Left renal pelvis (tissue), 4 donors: ENCODE measurements at places on chromosomes 7 and 10. TPM values are rescaled to one million over a fixed set of nuclear protein-coding genes. Genes with fewer than 3 reads are reported as not detected.

DNA sequence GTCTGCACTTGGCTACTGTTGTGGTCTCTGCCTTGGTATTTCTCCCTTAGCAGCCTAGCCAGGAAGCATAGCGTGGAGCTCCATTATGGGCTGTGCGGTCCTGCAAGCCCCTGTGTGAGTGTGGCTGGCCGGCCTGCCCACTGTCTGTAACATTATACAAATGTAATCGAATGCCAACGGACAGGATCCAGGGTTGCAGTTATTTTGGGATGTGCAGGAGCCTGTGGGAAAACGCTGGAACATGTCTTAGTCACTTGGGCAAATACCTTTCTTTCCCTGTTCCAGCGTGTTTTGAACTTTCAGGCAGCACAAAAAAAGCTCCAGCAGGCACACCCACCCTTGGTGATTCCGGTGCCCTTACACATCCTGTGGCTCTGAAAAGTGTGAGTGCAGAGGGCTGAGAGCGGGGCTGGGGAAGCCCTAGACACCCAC, 29.5 kb downstream of the BAG3 start:
- no peak for DNase-seq

GRCh38 chr7:80520199-80520598, 8.3 kb upstream of the GNAT3 start:
- DNase-seq = no peak

TMEM130 gene
- polyA plus RNA-seq = 64.2 TPM

OR9A2 gene
- not detected for polyA plus RNA-seq
